ENCODE measurements at places on chromosomes 4 and X.

- DNase-seq: no peak
These were observed 66.2 kb upstream of the TACR3 start for GRCh38 chr4:103786014-103786413.

GRCh38 chrX:83759872-83760271 lies 101.1 kb upstream of the CYLC1 start:
- DNase-seq: no peak

DNA sequence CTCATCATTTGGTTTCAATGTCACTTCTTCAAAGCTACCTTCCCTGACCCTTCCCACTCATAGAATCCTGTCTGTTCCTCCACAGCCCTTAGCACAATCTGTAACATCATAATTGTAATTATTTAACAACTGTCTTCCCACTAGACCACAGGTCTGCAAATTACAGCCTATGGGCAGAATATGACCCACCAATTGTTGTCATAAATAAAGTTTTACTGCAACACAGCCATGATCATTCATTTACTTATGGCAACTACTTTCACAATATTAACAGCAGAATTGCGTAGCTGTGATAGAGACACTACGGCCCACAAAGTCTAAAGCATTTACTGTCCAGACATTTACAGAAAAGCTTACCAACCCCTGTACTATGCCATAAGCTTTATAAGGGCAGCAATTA lies 15.9 kb downstream of the USP46 start:
- no peak for DNase-seq

DNA sequence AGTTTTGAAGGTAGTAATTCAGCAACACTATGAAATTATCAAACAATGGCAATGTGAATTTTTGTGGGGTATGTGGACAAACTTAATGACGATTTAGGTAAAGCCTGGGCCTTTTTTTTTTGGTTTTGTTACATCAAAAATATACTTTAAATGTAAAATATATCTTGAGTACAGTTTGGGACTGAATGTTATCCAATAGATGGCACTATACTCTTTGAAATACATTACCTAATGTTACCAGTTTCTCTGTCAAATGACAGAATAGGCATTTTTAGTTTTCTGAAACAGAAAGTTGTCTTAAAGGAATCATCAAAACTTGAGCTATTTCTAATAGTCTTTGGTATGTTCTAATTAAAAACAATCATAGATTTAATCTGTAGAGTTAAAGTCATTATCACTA lies 1651.9 kb downstream of the C4orf33 start:
- DNase-seq: no peak

GRCh38 chr4:71456841-71457240 lies 118.0 kb downstream of the SLC4A4 start:
- DNase-seq: no peak

GRCh38 chr4:159420162-159421057 lies 317.5 kb downstream of the RAPGEF2 start:
- DNase-seq: no peak

GRCh38 chr4:98656886-98657285 lies 1.5 kb downstream of the TSPAN5 start:
- DNase-seq: no peak

DNA sequence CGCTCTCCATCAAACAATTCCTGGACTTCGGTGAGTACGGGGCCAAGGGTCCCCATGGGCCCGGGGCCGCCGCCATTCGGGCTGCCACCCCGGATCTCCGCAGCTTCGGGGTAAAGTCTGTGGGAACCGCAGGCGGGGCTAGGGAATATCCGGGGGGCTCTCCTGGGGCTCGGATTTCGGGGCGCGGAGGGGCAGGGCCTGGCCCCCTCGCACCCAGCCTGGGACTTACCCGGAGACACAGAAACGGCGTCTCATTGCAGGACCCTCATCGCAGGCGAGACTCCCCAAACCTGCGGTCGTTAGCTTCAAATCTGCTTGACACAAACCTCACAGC lies 413 bp downstream of the PDK3 start:
- no peak for DNase-seq

Data from esophagus muscularis mucosa (tissue), 4 donors.